Activated CD8-positive, alpha-beta T cell treated with anti-CD3 and anti-CD28 coated beads for 36 hours (primary cell): ENCODE measurements at places on chromosomes 6 and 20.

- peaks cover 3% of the 10 kb centered on the region for H3K36me3 ChIP-seq
- no peak overlapping the region for H3K4me3 ChIP-seq
- DNase-seq = no peak
- peaks cover 6% of the 10 kb centered on the region for H3K27me3 ChIP-seq
- no peaks in the 10 kb centered on the region for H3K4me1 ChIP-seq
- H3K27ac ChIP-seq = no peak overlapping the region
These were observed 7.0 kb upstream of the COX7A2 start for GRCh38 chr6:75250552-75250951.

DNA sequence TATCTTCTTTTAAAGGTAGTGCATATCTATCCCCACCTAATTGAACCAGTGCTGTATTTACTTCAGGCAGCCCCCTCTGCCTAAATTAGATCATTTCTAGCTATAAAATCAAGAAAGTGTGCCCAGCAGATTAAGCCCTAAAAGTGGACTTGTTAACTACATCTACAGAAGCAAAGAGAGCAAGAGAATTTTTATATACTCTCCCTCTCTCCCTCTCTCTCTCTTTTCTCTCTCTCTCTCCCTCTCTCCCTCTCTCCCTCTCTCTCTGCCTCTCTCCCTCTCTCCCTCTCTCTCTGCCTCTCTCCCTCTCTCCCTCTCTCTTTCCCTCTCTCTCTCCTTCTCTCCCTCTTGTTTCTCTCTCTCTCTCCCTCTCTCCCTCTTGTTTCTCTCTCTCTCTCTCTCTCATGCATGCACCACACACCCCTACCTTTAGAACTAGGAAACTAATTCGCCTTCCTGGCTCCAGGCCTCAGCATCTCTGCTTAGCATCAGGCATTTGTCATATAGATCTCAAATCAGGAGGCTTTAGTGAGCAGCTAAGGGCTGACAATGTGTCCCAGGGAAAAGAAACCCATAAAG, 71.4 kb downstream of the FOXA2 start:
- no peak overlapping the region for H3K4me3 ChIP-seq
- H3K4me1 ChIP-seq = no peaks in the 10 kb centered on the region
- no peaks in the 10 kb centered on the region for H3K27me3 ChIP-seq

DNA sequence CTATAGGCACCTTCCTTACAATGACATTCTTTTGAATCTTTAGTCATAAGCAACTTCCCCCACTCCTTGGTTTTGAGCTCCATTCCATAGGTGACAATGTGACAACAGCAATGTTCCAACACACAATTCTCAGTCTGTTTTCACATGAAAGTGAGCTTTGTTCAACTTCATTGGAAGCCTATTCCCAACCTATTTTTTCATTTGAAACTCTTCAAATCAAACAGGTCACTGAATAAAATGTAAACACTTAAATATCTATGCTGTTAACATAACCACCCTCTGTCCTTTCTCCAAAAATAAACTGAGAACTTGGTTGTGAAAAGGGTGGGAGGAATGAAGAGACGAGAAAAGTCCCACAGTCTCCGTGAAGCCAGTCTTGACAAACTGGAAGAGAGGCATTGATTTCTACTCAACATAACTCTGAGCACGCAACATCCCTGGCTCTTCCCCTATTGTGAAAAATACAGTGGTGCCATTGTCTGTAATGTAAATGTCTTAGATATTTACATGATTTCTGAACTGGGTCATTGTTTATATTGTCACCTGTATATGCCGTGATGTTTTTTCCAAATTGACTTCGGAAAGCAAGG, 343.1 kb downstream of the TFAP2A start:
- H3K27ac ChIP-seq = no peak overlapping the region
- H3K4me1 ChIP-seq = no peaks in the 10 kb centered on the region
- no peaks in the 10 kb centered on the region for H3K27me3 ChIP-seq
- no peak for DNase-seq
- H3K4me3 ChIP-seq = no peak overlapping the region

DNA sequence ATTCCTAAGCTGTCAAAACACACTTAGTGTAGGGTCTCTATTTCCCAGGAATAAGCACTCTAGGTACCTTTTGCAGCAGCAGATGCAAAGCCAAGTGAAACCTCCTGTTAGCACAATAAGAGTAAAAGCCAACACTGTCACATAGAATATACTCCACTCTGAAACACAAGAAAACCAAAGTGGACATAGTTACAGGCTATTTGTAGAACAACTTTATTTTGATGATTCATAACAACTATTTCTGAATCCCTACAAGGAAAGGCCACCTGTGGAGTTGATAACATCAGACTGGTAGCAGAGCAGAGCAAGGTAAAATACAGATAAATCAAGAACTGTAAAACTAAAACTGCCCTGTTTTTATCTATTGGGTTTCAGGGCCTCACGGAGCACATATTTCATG, 59.7 kb downstream of the ALDH5A1 start:
- H3K36me3 ChIP-seq = no peaks in the 10 kb centered on the region
- no peak for DNase-seq
- H3K27me3 ChIP-seq = no peaks in the 10 kb centered on the region
- H3K27ac ChIP-seq = no peak overlapping the region

- no peaks in the 10 kb centered on the region for H3K4me1 ChIP-seq
- peaks cover 15% of the 10 kb centered on the region for H3K27me3 ChIP-seq
- no peaks in the 10 kb centered on the region for H3K36me3 ChIP-seq
- DNase-seq = no peak
- no peak overlapping the region for H3K27ac ChIP-seq
These were observed 22.4 kb upstream of the UST start for GRCh38 chr6:148724428-148724827.

GRCh38 chr20:4306206-4306605, 290.8 kb upstream of the RNF24 start:
- H3K27me3 ChIP-seq = no peaks in the 10 kb centered on the region
- H3K4me3 ChIP-seq = no peak overlapping the region
- no peak for DNase-seq
- no peak overlapping the region for H3K27ac ChIP-seq
- H3K36me3 ChIP-seq = no peaks in the 10 kb centered on the region

GRCh38 chr6:75130784-75131183, 75.1 kb downstream of the COL12A1 start:
- H3K4me1 ChIP-seq = no peaks in the 10 kb centered on the region
- H3K27me3 ChIP-seq = peaks cover 12% of the 10 kb centered on the region
- H3K36me3 ChIP-seq = no peaks in the 10 kb centered on the region
- no peak for DNase-seq

DNA sequence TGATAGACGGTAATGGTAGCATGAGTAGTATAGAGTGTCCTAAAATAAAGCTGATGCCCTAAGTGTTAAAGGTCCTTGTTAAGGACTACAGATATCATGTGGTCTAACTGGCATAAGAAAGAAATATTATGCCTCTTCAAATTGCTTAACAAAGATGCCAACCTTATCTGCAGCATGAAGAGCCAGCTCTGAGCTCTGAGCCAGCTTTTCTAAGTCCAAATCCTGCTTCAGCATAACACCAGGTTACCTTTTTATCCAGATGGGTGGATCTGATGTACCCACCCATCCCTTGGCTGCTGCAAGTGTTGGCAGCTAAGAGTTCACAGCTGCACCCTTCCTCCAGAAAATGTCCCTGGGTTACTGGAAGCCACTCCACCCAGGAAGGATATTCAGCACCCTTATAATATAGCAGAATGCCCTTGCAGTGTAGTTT, 83.8 kb downstream of the TENT5A start:
- no peak for DNase-seq
- no peak overlapping the region for H3K27ac ChIP-seq
- H3K4me3 ChIP-seq = no peak overlapping the region
- H3K27me3 ChIP-seq = no peaks in the 10 kb centered on the region

- no peaks in the 10 kb centered on the region for H3K36me3 ChIP-seq
- peaks cover 7% of the 10 kb centered on the region for H3K27me3 ChIP-seq
- H3K4me1 ChIP-seq = peaks cover 2% of the 10 kb centered on the region
- H3K27ac ChIP-seq = no peak overlapping the region
These were observed 21.0 kb upstream of the RIN2 start for GRCh38 chr20:19737025-19737424.

GRCh38 chr6:117233145-117233544, 32.2 kb upstream of the VGLL2 start:
- no peak overlapping the region for H3K27ac ChIP-seq
- H3K4me3 ChIP-seq = no peak overlapping the region
- H3K36me3 ChIP-seq = no peaks in the 10 kb centered on the region
- no peak for DNase-seq

GRCh38 chr6:111113336-111114086, 26.2 kb downstream of the SLC16A10 start:
- H3K27ac ChIP-seq = peak overlapping the region; percentile 94
- peaks cover 7% of the 10 kb centered on the region for H3K36me3 ChIP-seq
- peak; percentile 74 for DNase-seq
- peak overlapping the region; percentile 53 for H3K4me3 ChIP-seq

DNA sequence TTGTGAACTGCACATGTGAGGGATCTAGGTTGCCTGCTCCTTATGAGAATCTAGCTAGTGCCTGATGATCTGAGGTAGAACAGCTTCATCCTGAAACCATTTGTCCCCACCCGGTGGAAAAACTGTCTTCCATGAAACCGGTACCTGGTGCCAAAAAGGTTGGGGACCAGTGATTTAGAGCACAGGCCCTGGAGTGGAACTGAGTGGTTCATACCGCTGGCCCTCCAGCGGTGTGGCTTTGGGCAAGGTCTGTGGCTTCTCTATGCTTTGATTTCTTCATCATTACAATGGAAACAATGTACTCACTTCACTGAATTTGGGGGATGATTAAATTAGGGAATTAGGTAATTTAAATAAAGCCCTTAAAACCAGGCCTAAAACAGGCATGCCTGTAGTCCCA, 36.3 kb downstream of the CD164 start:
- no peaks in the 10 kb centered on the region for H3K36me3 ChIP-seq
- no peak overlapping the region for H3K27ac ChIP-seq
- no peak overlapping the region for H3K4me3 ChIP-seq
- peaks cover 2% of the 10 kb centered on the region for H3K4me1 ChIP-seq

DNA sequence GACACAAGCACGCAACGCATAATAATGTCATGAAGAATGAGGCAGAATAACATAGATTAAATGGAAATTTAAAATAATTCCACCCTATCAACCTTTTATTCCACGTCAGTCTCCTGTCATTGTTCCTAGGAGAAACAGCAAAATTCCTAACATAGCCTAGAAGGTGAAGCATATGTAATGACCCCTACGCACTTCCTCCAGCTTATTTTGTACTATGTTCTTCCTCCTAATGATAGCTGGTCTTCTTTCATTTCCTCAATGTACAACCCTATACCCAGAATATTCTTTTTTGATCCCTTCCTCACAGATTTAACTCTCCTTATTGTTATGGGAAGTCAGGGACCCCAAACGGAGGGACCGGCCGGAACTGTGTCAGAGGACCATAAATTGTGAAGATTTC, 122.0 kb upstream of the CARMIL1 start:
- H3K4me1 ChIP-seq = peaks cover 19% of the 10 kb centered on the region
- peaks cover 2% of the 10 kb centered on the region for H3K36me3 ChIP-seq
- H3K27me3 ChIP-seq = no peaks in the 10 kb centered on the region
- no peak overlapping the region for H3K27ac ChIP-seq
- no peak overlapping the region for H3K4me3 ChIP-seq

GRCh38 chr6:34521463-34522285, 34.5 kb downstream of the SPDEF start:
- H3K4me3 ChIP-seq = no peak overlapping the region
- no peaks in the 10 kb centered on the region for H3K4me1 ChIP-seq

- no peaks in the 10 kb centered on the region for H3K4me1 ChIP-seq
- H3K4me3 ChIP-seq = no peak overlapping the region
- no peaks in the 10 kb centered on the region for H3K36me3 ChIP-seq
- H3K27ac ChIP-seq = no peak overlapping the region
- no peaks in the 10 kb centered on the region for H3K27me3 ChIP-seq
- no peak for DNase-seq
These were observed 172.6 kb downstream of the BMP2 start for GRCh38 chr20:6940048-6940447.

- peaks cover 78% of the 10 kb centered on the region for H3K4me1 ChIP-seq
- no peak overlapping the region for H3K4me3 ChIP-seq
- peaks cover 35% of the 10 kb centered on the region for H3K36me3 ChIP-seq
- no peak for DNase-seq
- H3K27ac ChIP-seq = no peak overlapping the region
These were observed 5.4 kb downstream of the RALY start for GRCh38 chr20:33999025-33999649.

- no peak overlapping the region for H3K4me3 ChIP-seq
- peaks cover 1% of the 10 kb centered on the region for H3K4me1 ChIP-seq
- H3K27ac ChIP-seq = no peak overlapping the region
- no peaks in the 10 kb centered on the region for H3K27me3 ChIP-seq
- DNase-seq = no peak
- H3K36me3 ChIP-seq = no peaks in the 10 kb centered on the region
These were observed 117.9 kb downstream of the SIM1 start for GRCh38 chr6:100346828-100347227.

DNA sequence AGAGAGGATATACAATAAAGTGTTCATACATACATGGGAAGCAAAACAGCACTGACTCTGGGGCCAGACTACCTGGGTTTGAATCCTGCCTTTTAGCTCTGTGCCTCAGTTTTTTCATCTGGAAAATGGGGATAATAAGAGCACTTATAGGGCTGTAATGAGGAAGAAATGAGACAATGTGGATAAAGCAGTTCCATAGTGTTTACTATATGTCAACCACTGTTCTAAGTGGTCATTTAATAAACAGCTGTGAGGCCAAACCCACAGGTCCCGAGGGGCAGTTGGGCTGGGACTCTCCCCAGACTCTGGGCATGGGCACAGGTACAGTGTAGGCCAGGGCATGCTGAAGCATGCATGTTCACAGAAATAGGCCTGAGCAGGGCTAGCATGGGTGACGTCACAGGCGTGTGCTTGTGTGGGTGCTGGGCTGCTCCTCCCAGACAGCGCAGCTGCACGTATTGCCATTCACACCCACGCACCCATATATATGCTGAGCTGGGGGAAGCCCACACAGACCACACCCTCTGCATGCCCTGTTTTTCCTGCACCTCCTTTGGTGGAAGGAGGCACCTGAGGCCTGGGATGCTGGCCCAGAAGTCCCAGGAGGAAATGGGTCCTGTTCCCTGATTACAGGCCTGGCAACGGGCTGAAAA, 3.5 kb upstream of the PLCG1 start:
- H3K27ac ChIP-seq = peak overlapping the region; percentile 83
- H3K4me1 ChIP-seq = peaks cover 44% of the 10 kb centered on the region
- H3K36me3 ChIP-seq = peaks cover 7% of the 10 kb centered on the region
- H3K27me3 ChIP-seq = no peaks in the 10 kb centered on the region

- H3K4me1 ChIP-seq = no peaks in the 10 kb centered on the region
- H3K27me3 ChIP-seq = no peaks in the 10 kb centered on the region
- DNase-seq = no peak
- H3K4me3 ChIP-seq = no peak overlapping the region
These were observed 17.4 kb downstream of the PEX3 start for GRCh38 chr6:143468026-143468425.

DNA sequence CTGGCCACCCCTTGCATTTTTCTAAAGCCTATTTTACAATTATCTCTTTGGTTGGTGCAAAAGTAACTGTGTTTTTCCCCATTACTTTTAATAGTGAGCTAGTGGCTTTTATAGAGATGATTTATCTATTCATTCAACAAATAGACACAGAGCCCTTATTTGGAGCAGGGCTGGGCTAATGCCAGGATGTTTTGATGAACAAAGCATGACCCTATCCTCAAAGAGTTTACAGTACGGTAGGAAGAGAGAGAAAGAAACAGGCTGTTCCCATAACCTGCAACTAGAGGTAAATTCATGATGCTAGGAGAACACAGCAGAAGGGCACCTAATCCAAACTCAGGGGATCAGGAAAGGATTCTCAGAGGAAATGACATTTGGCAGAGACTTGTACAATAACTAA, 37.3 kb upstream of the UST start:
- peaks cover 7% of the 10 kb centered on the region for H3K4me1 ChIP-seq
- DNase-seq = no peak
- no peaks in the 10 kb centered on the region for H3K36me3 ChIP-seq
